Retina (tissue), 1 donor: ENCODE measurements at places on chromosomes 3 and 15.
A peak's percentile ranks its signal among the peaks of the same experiment; 100 is the strongest.

GRCh38 chr3:64656544-64656943, 31.3 kb downstream of the ADAMTS9 start:
- DNase-seq = no peak

GRCh38 chr3:169285057-169286033, 378.2 kb downstream of the MECOM start:
- no peak for DNase-seq

- DNase-seq = no peak
Measured at GRCh38 chr3:172680684-172681083, 30.2 kb downstream of the NCEH1 start.

DNA sequence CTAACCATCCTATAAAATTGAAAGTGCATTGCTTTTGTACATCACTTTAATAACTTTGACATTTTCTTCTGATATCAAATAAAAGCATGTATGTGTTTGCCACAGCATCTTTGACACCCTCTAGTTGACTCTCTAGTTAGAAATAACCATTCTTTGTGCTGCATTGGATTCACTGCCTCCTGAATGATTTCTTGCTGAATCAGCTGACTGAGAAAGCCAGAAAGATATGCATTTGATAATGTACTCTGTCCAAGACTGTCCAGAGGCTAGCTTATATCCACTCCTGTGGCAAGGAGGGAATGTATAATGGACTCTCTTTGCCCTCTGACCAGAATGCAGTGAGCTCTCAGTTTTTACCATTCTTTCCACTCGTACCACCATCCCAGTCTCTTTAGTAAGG, 6.2 kb downstream of the RAB11A start:
- DNase-seq = no peak

- peak; percentile 28 for DNase-seq
Measured at GRCh38 chr15:41567862-41568261, 8.8 kb downstream of the TYRO3 start.

- DNase-seq = peak; percentile 79
Measured at GRCh38 chr3:107525644-107526305, 3.0 kb downstream of the BBX start.

DNA sequence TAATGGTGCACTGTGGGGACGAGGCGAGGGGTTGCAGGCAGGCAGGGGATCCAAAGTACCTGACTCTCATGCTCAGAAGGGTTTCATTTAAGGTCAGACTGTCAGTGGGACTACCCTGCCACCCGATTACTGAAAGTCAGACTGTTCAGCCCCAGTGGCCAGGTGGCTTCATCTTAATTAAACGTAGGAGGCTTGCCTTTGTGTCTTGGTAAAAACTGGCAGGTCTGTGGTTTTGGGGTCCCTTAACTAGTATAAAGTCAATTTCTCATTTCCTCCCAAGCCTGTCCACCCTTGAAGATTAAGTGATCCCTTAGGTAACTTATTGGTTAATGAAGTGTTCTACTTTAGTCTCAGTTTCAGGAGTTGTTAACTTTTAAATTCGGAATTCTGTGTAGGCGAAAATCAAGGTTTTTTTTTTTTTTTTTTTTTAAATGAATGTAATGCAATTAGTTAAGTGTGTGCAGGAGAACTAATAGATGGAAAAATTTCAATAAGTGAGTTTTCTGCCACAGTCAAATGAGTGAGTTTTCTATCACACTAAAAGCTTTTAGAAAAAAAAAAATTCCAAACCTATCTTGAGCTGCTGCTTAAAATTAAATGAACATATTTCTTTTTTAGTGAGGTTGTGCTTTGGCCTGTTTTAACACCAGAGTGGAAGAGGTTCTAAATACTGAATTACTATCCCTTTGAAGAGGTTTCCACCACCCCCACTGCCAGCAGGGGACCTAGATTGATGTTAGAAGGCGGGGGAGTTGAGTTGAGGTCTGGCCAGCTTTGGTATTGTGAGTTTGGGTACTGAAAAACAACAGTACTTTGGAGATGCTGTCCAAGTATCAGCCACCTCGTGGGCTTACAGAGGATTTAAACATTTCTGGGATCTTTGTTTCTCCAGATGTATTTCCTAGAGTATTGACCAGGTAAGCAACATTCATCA, 15.2 kb downstream of the ITPR1 start:
- no peak for DNase-seq

- no peak for DNase-seq
Measured at GRCh38 chr3:27623085-27623753, 98.9 kb downstream of the EOMES start.

GRCh38 chr3:112030901-112031300, 3.6 kb upstream of the TMPRSS7 start:
- DNase-seq = no peak

GRCh38 chr3:48739617-48739954, 22.6 kb upstream of the IP6K2 start:
- no peak for DNase-seq

GRCh38 chr3:61532739-61533500, 28.5 kb upstream of the PTPRG start:
- no peak for DNase-seq

DNA sequence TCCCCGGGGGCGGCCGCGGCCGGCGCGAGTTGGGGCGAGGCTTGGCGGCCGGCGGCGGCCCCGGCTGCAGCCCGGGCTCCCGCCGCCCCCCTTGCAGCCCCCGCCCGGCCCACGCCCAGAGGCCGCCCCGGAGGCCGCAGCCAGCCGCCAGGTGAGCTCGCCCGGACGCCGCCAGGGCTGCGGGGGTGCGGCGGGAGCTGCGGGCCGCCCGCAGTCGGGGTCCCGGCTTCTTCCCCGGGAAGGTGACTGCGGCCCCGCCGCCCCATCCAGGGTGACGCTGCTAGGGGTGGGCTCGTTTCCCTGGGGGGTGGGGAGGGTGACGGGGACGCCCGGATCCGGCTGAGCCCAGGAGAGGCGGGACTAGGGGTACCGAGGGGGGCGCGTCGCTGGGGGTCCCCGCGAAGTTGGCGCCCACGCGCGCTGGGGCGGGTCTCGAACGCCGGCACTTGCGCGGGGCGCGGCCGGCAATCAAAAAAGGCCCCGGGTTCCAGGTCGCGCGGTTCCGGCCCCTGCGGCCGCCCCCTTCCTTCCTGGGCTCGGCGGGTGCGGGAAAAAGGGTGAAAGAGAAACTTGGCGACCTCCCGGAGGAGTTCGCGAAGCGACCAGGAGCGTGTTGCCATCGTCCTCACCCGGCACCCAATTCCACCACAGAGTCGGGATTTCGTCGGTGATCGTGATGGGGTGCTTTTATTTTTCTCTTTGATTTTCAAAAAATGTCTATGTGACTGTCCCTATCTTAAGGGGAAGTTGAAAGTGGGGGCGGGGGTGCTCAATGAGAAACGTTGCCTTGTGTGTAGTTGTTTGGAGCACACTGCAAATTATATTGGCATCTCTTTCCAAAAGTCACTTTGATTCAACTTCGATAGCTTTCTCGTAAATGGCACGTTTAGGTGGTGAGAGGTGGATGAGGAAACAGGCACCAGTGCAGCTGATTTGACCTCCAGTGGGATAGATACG, 619 bp downstream of the ATXN7 start:
- peak; percentile 62 for DNase-seq

DNA sequence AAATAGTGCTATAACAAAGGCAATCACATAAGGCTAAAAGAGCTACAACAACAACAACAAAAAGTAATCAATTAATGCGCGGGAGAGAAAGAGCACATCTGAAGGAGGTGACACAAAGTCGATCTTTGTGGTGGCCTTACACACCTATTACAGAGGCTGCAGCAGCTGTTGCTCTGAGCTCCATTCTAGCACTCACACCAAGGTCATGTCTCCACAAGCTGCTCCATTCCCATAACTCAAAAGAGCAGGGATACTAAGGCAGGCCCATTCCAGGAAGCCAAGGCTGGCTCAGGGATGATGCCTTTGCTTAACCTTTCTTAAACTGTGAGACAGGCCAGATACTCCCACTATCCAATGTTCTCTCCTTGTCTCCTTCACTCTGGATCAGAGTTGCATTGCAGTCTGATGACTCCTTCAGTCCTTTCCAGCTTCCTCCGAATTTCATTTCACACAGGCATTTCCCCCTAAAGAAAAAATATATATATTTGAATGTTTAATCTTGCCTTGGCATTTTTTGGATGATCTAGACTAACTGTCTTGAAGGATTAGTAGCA, 52.7 kb downstream of the SNTN start:
- no peak for DNase-seq

DNA sequence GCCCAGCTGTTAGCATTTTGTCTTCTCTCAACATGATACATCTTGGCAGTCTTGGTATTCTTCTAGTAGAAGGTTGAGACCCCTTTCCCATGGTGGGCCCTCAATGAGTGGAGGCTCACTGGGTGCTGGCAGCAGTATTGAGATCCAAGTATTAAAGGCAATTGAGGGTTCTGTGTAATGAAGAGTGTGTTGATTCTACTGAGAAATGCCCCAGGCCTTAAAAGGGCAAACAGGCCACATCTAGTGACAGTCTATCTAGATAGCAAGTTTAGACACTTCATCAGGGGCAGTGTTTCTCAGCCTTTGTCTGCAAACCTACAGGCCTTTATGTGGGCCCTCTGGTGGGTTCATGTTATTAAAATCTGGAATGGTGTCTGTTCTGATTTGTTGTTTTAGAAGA, 9.5 kb downstream of the PPP2R3A start:
- no peak for DNase-seq

GRCh38 chr3:87855616-87856015, 203.2 kb downstream of the CGGBP1 start:
- DNase-seq = no peak

GRCh38 chr15:39828374-39828931, 45.8 kb upstream of the FSIP1 start:
- peak; percentile 49 for DNase-seq
